ENCODE measurements at places on chromosomes 2 and 18. TPM values are rescaled to one million over a fixed set of nuclear protein-coding genes. Genes with fewer than 3 reads are reported as not detected.

DNA sequence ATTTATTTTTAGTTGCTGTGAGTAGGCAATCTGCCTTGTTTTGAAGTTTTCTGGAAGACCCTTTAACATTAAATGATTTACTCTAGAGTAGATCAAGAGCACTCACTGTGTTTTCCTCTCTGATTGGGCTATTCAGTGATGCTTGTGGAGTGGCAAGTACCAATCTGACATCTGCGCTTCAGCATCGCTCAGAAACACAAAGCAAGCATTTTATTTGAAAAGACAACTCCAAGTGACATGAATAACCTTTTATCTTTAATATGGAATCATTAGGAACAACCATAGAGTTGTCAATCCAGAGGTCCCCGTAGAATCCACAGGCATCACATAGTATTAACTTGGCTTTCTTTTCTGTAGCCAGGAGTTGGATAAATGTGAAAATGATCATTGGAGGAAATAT is 114.7 kb downstream of the CPS1 start:
- DNase-seq: no peak

GULP1 gene
- 19.9 TPM for total RNA-seq

DNA sequence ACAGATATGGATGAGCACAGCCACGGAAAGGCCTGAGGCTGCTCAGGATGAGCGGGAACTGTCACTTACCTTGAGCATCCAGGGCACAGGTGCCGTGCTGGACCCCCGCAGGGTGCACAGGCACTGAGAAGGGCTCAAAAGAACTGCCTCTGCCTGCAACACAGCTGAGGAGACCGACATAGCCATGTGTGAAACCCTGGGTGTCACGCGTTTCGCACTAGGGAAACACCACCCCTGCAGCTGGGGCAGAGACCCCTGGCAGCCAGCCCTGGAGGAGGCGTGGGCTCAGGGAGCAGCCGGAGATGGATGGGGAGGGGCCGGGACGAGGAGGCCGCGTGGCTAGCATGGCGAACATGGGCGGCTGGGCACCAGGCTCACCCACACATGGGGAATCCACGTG is 228.9 kb downstream of the EIPR1 start:
- no peak for DNase-seq

PHLPP1 gene
- total RNA-seq: 42.0 TPM

TMEM18 gene
- 15.5 TPM for total RNA-seq

LOXHD1 gene
- total RNA-seq: 0.29 TPM

- no peak for DNase-seq
These were observed 500.2 kb downstream of the XIRP2 start for GRCh38 chr2:167388497-167388896.

GRCh38 chr2:63064661-63065060 is 14.0 kb downstream of the OTX1 start:
- no peak for DNase-seq

GRCh38 chr2:216603010-216603883 is 30.0 kb upstream of the IGFBP2 start:
- no peak for DNase-seq

GRCh38 chr2:26356771-26357170 is 10.2 kb upstream of the ADGRF3 start:
- DNase-seq: no peak

LBH gene
- total RNA-seq: 32.3 TPM

Measured in ureter (tissue), 1 donor.